ENCODE measurements at places on chromosomes 1 and 21.
A peak's percentile ranks its signal among the peaks of the same experiment; 100 is the strongest.

- peak; percentile 27 for DNase-seq
Measured at GRCh38 chr1:226541631-226542622, 6.6 kb upstream of the STUM start.

DNA sequence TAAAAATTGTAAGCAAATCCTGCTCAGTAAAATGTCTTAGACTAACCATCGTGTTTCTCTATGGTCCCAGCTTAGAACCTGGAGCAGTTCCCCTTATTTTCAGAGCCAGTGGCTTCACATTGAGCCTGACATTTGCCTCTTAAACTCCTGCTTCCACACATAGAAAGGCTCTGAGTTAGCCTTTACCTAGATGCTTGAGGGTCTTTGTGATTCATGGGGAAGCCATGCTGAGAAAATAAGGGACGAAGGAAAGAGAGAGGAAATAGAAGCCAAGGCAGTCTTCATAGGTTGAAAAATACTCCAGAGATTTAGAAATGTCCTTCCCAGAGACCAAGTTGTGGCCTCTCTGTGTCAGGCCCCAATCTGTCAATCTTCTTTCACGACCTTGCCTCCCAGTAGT, 16.1 kb upstream of the RBBP5 start:
- DNase-seq: no peak

DNA sequence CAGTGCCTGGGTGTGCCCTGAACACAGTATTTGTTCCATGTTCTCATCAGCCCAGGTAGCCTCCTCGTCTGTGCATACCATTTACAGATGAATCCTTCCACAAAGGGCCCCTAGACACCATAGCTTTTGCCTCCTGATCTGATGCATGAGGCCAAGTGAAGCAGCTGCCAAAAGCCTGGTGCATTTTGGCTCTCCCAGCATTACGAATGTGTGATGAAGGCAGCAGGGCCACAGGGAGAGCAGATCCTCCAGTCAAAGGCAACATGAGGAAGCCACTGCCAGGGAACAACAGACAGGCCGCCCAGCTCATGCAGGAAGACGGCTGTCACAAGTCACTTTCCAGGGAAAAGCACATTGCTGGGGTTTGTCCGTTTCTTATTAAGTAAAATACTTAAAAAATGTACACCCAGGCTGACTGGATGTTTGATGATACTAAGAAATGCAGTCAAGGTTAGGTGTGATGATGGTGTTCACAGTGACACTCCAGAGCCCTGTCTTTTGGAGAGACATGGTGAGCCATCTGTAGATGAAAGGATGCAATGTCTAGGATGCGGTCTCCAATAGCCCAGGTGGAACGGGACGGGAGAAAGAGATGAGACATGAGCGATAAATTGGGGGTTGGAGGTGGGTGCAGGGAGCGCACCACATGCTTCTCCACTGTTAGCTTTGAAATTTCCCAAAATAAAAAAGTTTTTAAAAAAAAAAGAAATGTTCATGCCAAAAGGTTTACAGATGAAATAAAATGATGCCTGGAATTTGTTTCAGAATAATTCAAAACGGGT, 48.7 kb downstream of the NPHP4 start:
- no peak for DNase-seq

DNA sequence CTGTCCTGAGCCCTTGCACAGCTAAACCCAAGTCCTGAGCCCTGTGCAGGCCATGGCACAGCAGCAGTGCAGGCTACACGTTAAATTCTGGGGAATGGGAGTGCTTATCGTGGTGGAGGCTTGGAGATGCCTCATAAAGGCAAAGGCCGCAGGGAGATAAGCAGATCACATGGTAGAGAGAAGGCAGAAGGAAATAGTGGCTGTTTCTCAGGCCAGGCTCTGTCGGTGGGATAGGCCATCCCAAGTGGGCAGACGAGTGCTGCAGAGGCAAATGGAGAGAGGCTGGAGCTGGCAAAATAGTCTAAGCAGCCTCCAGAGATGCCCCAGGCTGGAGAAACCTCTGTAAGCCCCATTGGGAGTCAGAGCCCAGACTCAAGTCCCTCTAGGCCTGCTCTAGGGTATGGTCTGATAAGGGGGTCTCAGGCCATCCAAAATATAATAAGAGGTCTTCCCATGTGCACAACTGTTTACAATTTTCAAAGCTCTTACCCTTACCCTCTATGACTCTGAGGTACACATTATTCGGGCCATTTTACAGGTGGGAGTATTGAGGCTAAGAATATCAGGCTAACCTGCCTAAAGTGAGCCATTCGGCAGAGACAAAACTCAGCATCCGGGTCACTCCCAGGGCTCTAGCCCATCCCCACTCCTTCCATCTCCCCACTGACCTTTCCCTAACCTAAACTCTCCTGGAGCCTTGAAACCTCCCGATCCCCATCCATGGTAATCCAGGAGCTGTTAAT, 79.6 kb downstream of the NKAIN1 start:
- DNase-seq: no peak

- no peak for DNase-seq
Measured at GRCh38 chr1:33363470-33363861, 42.6 kb upstream of the A3GALT2 start.

DNA sequence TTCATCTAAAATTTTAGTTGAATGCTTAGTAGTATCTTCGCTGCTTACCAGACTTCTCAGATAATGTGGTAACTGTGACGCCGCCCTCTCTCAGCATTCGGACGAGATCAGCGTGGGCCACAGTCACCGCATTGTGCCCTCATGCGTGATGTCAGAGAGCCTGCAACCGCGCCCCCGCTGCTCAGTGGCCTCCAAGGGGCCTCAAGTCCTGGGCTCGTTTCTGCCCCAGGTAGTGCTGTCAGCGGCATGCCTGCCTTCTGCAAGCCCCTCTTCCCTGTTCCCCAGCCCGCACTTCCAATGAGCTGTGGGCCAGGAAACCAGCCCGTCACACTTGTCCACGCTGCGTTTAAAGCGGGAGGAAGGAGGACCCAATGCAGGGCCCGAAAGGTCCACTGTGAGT, 61.6 kb upstream of the TRAPPC10 start:
- no peak for DNase-seq

DNA sequence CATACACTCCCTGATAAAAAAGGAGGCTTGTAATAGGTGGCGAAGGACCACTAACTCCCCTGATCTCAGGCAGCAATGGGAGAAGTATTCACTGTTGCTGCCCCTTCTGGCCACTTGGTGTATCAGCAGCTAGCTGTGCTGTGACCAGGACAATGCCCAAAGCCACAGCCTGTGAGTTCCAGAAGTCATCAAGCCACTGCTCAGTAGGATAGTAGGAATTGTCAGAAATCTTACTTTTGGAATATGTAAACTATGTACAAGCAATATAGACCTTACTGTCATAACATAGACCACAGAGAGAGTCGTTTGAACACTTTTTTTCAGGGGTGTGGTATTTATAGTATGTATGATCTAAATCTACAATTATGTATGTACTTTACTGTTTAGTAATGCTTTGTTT, 248.3 kb upstream of the CAMK1G start:
- peak; percentile 14 for DNase-seq

- DNase-seq: no peak
Measured at GRCh38 chr1:47184090-47184821, 5.6 kb downstream of the PDZK1IP1 start.

DNA sequence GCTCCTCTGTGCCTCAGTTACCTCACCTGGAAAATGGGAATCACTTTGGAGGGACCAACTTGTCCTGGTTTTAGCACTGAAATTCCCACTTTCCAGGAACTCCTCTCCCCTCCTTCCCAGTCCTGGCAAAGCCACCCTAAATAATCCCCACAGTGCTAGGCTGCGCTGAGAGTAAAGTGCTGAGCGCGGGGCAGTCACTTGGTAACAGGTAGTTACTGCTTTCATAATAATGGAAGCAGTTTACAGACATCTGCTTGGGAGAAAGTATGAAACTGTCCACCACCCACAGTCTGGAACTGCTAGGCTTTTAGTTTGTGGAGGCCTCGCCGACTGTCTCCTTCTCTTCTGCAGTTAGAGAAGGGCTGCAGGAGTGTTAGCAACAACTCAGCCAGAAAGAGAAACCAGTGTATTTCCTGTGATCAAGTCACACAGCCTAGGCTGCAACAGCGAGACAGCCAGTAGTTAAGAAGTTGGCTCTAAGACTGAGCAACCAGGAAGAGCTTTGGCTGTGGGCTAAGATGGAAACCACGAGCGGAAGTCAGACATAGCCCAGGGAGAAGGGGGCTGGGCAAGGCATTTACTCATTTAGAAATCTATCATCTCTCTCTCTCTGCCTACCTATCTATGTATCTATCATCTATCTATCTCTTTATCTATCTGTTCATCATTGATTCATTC, 30.8 kb upstream of the ABCG1 start:
- DNase-seq: no peak

- DNase-seq: no peak
Measured at GRCh38 chr1:119874186-119874585, 22.1 kb downstream of the ADAM30 start.

- no peak for DNase-seq
Measured at GRCh38 chr1:203199816-203200571, 13.5 kb upstream of the CHI3L1 start.

- no peak for DNase-seq
Measured at GRCh38 chr1:203503836-203504235, 9.9 kb downstream of the OPTC start.

GRCh38 chr21:44436958-44437357, 18.4 kb upstream of the LRRC3 start:
- no peak for DNase-seq

DNA sequence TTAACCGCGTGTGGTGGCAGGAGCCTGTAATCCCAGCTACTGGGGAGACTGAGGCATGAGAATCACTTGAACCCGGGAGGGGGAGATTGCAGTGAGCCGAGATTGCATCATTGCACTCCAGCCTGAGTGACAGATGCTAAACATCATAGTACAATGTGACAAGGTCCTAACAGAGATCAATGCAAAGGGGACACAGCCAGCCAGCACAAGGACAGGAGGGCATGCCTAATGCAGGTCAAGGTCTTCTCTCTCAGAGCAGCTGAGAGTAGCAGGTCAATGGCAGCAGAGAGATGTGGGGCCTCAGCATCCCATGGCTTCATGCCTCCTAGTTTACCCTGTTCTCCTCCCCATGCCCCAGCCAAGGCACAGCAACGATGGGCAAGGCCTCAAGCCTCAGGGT, 3.0 kb upstream of the SMIM11 start:
- no peak for DNase-seq

GRCh38 chr1:154969860-154970452, 591 bp downstream of the SHC1 start:
- no peak for DNase-seq

GRCh38 chr1:94322696-94323095, 85.3 kb upstream of the ARHGAP29 start:
- DNase-seq: no peak

DNA sequence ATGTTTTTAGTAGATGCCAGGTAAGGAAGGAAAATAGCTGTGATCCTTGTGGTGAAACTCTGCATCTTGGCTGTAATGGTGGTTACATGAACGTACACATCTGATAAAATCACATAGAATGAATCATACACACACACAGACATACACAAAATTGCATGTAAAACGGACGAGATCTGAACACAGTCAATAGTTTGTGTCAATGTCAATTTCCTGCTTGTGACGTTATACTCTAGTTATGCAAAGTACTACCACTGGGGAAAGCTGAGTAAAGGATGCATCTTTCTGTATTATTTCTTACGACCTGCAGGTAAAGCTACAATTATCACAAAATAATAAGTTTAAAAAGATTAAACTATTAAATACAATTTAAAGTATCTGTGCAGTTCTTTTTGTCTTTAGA, 493.7 kb upstream of the ZP4 start:
- no peak for DNase-seq

DNA sequence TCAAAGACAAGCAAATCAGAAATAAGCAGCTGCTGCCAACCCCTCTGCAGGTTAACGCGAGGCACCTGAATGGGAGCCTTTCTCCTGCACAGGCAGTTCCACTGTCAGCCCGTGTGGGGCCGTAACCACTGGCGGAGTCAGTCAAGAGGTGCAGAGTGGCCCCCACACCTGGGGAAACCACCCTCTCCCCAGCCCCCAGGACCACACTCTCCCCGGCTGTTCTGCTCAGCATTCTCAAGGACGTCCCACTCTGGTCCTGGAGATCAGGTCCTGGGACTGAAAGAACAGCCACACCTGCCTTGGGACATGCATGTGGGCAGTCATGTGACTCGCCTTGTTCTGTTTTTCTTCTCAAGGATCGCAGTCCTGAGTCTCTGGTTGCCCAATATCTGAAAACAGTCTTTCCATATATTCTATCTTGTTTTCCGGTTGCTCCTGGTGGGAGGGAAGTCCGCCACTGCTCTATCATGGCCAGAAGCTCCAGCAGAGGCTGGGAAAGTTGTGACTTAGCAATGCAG, 252.5 kb downstream of the PTPRU start:
- no peak for DNase-seq

- DNase-seq: no peak
Measured at GRCh38 chr1:201017828-201018163, 5.7 kb downstream of the KIF21B start.

DNA sequence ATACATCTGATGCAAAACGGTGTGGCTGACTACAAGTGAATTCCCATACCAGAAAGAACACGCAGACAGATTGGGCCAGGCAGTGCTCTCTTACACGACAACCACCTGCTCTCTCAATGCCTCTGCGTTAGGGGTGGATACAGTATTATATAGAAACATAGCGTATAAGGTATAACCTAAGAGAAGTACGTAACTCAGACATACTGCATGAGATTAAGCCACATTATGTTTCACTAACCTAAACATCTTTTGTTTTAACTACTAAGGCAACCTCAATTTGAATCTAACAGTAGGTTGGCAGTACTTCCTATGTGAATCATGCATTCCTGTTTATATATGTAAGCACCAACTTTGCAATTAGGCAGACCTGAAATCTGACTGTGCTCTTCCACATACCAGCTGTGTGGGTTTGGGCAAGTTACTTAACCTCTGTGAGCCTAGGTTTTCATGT, 58.1 kb upstream of the COA6 start:
- DNase-seq: no peak

All from NCI-H774 (cell line).